Right atrium auricular region (tissue), 2 donors: ENCODE measurements at places on chromosomes 1 and 21. TPM values are rescaled to one million over a fixed set of nuclear protein-coding genes. Genes with fewer than 3 reads are reported as not detected.

GRCh38 chr1:199205740-199206441 is 567.1 kb downstream of the PTPRC start:
- no peak for DNase-seq

- DNase-seq: no peak
Measured at GRCh38 chr1:21899267-21899810, 37.8 kb downstream of the HSPG2 start.

DNA sequence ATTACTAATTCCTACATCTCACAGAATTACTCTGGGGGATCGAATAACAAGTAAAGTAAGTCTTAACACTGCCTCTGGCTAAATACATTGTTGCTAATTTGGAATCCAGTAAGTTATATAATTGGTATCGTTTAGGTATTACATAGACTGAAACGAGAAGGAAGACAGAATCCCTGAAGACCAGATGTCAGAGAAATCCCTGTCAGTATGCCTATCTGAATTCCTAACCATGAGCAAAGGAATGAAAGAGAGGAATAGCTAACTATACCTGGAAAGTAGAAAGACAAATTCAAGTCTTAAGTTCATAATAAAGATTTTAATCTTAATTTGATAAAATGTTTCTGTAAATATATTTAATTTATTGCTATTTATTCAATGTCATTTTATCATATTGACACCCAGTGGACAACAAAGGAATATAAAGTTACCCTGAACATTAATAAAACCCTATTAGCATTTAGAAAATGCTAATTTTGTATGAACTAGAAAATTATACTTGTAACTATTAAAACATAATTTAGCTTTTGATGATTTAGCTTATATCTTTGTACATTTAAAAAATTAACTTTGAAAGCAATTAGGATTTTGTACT is 11.4 kb downstream of the DEPDC1 start:
- DNase-seq: no peak

- peak; percentile 56 for DNase-seq
Measured at GRCh38 chr1:20059847-20060246, 10.1 kb upstream of the PLA2G5 start.

- DNase-seq: no peak
Measured at GRCh38 chr1:53677486-53677885, 61.5 kb downstream of the GLIS1 start.

Gene TAF1A
- 2.7 TPM for total RNA-seq

Gene FAM72C
- 0.33 TPM for total RNA-seq

Gene INAVA
- total RNA-seq: not detected
